ENCODE measurements at places on chromosomes 3 and 15.

DNA sequence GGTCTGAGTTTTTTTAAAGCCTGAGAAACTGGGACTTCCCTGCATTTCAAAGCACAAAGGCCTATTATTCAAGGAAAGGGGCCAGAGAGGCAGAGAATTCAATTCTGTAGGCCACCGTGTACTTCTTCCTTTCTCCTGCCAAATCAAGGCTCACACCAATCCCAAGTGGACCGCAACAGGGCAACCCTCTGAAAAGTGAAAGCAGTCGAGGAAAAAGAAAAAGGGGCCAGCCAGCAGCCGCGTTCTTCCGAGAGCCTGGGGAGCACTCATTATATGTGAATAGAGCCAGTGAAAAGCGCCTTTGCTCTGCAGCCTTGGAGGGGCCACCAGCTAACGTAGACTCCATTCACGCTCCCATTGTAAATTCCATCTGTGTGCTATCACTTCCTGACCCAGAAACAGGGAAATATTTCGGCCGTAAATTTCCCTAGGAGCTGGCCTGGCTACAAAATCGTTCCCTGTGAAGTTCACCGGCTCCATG, 45.9 kb upstream of the THUMPD3 start:
- no peak for DNase-seq

GRCh38 chr3:32686713-32687112, 1.7 kb downstream of the CNOT10 start:
- no peak for DNase-seq

GRCh38 chr3:9135930-9136525, 113.4 kb downstream of the SRGAP3 start:
- DNase-seq = no peak

DNA sequence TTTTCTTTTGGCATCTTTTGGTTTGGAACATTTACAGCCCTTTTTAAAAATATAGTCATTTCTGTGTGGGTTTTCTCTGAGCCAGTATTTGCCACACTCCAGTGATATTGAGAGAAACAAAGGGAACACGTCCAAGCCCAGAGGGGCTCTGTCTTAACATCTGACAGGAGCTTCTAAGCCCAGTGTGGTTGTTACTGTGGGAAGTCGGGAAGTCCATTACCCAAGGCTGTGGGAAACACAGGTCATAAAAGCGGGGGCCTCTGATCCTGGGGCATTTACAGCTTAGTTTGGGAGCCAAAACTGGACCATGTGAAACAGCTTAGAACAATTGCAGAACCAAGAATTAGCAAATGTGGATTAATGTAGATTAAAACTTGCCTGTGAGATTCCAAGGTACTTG, 123.0 kb downstream of the PTPRG start:
- no peak for DNase-seq

DNA sequence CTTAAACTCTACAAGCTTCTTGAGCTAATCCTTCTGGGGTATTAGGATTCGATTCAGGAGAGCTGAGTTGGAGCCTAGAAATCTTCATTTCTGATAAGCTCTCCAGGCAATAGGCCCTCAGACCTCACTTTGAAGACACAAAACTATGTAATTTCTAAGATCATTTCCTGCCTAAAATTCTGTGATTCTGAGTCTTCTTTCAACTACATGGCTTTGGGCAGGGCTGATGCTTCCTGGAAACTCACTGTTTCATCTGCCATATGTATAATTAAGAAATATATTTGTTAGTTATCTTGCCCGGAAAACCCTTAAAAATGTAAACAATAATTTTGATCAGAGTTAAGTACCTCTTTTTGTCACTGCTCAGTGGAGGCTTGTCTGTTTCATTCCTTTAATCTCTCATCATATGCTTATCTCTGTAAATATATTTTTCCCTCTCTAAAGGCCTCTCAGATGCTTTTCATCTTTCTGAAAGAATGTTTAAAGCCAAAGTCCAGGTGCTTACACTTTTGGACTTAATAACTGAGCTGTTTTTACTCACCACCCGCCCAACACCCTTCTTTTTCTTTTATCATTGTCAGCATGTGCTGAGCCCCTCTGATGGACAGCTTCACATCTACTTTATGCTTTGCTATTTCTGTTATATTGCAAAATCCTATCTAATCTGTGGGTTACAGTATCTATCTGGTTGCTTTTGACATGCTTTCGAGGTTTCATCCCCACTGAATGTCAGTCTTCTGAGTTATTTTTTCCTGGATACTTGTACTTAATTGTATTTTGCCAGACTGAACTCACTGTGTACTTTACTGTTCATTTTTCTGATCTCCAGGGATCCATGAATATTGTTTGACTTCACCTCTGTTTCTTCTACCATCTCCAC, 38.2 kb downstream of the FILIP1L start:
- DNase-seq = no peak

- DNase-seq = no peak
These were observed 102.7 kb upstream of the AADACL2 start for GRCh38 chr3:151630938-151631441.

DNA sequence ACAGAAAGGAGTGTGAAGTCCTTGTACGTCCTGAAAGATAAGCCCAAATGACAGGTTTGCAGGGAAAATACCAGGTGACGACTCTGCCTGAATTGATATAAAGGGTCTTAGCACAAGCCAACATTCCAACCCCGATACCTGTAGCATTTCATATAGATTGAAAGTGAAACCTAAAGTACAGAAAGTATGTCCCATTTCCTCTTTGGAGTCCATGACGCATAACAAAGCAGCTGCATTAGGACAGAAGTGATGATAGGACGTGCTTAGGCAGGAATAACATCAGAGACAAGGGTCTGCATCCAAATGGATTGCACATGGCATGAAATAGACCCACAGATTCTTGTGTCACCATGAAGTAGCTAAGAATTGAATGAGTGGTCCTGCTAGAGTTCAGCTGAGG, 187.0 kb upstream of the ROBO1 start:
- no peak for DNase-seq

GRCh38 chr15:57861815-57862586, 155.5 kb downstream of the POLR2M start:
- DNase-seq = no peak

- no peak for DNase-seq
These were observed 117.0 kb downstream of the SMAD6 start for GRCh38 chr15:66819084-66819483.

DNA sequence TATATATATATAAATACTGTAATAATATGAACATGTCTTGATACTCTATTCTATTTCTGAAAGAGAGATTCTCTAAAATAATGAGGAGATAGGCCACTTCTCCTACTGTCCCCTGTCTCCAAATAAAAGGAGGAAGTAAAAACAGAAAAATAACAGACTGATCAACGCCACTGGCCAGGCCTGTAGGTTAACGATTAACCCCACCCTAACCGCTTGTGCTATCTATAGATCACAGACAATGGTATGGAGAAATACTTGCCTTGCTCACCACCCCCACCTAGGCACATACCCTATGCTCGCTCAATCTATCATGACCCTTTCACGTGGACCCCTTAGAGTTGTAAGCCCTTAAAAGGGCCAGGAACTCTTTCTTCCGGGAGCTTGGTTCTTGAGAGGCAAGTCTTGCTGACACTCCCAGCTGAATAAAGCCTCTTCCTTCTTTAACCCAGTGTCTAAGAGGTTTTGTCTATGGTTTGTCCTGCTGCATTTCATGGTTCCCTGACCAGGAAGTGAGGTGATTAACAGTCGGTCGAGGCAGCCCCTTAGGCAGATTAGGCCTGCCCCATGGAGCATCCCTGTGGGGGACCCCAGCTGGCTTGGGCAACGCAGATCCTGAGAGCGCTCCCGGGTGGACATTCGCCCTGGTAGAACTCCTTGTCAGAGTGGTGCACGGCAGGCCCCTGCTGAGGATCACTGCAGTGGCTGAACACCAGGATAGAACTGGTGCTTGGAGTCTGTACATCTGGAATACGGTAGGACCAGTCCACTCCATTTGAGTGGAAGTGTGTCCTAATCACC, 521.8 kb upstream of the CNTN3 start:
- DNase-seq = no peak

DNA sequence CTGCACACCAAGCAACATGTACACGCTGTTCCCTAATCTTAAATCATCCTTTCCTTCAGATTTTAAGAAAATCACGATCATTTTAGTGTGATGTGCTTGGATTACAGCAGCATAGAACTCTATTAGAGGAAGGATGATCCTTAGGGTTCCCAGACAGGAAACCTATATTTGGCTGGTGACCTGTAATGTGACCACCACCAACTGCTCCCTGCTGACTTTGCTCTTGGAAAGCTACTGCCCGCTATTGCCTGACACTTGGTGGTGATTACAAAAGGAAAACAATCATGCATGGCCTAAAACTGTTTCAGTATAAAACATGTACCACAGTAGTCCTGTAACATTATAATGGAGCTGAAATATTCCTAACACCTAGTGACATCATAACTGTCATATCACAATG, 27.2 kb upstream of the LMOD3 start:
- DNase-seq = no peak

DNA sequence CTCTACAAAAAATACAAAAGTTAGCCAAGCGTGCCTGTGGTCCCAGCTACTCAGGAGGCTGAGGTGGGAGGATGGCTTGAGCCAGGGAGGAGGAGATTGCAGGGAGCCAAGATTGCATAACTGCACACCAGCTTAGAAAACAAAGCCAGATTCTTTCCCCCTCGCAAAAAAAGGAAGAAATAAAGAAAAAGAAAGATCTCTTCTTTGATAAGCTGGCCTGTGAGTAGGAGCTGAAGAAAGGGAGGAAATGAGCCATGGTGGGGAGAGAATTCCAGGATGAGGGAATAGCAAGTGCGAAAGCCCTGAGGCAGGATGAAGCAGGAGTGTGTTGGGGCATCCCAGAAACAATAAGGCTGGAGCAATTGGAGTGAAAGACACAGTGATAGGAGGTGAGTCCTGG, 24.5 kb upstream of the TOP2B start:
- no peak for DNase-seq

DNA sequence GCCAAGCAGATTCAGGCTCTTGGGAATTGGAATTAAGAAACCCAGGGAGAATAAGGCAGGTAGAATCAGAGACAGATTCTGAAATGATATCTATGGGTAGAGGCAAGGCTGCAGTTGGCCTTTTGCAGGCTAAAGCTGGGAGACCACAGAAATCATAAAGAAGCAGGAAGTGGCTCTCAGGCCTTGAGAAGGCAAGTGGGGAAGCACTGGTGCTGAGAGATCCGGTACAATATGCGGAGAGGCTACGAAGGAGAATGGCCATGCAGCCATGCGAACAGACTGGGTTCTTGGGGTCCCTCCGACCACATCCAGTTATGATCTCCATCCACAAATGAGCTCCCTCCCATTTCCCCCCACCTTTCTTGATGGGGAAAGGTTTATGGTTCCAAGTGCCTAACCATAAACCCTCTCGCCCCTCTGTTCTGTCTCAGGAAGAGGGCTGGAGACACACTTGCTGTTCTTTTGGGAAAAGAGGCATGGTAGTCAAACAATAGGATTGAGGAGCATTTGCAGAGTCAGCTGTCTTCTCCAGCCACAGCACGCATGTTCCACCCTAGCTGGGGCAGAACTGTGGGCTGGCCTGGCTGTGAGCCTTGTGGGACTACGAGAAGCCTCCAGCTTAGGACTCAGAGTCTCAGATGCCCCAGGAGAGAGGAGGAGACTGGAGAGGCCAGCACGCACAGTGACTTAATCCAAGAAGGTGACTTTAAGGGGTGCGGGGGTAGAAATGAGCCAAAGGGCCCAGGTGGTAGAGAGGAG, 99.6 kb downstream of the RPLP1 start:
- DNase-seq = no peak

- no peak for DNase-seq
These were observed 212.4 kb downstream of the OPA1 start for GRCh38 chr3:193805448-193805847.

DNA sequence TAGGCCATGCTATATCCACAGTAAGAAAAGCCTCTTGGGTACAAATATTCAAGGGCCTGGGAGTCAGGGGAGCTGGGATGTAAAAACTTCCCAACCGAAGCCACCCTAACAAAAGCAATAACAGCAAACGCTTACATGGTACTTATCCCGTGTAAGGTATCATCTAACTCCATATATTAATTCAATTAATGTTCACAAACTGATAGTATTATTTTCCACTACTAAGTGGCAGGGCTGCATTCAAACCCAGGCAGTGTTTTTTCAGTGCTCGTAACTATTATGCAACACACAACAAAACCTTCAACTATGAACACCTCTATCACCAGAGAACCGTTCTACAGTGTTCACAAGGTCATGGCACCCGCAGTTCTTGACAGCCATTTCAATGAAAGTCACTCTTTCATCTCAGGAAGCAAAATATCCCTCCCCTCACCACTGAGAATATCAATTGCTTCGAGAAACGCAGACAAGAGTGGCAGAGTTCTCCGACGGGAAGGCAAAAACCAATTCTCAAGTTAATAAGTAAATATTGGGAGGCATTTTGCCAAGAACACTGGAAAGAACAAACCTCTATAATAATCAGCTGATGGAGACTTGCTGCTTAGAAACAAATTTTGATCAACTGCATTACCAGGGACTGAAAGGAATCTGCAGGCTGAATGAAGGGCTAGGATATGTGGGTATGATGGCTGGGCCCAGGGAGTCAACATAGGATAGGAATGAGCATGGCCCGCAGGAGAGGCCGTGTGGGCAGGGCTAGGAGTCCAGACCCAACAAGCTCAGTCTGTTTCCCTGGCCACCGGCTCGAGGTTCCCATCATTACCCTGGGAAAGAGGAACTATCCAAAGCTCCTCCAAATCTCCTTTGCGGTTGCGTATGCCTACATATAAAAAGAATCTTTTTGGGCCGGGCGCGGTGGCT, 72.3 kb downstream of the XXYLT1 start:
- DNase-seq = no peak

DNA sequence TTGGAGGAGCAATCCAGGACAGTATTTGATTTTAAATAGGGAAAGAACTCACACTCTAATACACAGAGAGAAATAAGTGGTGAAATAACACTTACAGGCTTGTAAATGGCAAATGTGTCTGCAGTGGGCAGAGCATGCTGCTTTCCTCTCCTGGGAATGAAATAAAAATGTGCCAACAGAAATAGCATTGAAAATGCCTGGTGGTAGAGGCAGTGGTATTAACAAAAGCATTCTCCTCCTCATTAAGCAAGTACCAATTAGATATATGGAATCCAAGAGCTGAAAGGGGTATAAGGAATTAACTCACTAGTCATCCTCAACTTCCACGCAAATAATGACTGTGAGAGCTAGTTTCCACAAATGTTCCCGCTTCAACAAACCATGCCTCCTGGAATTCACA, 364.1 kb upstream of the KCNMB2 start:
- no peak for DNase-seq

- no peak for DNase-seq
These were observed 880 bp upstream of the CHRNA7 start for GRCh38 chr15:32029409-32029861.

GRCh38 chr3:195609229-195609628, 25.5 kb upstream of the APOD start:
- peak; percentile 51 for DNase-seq
